ENCODE measurements at places on chromosomes 1 and 21.
A peak's percentile ranks its signal among the peaks of the same experiment; 100 is the strongest.

- no peak for DNase-seq
Observed at GRCh38 chr1:35556484-35557117, 602 bp downstream of the KIAA0319L start.

GRCh38 chr1:11944358-11944931 lies 9.9 kb downstream of the PLOD1 start:
- DNase-seq = no peak

DNA sequence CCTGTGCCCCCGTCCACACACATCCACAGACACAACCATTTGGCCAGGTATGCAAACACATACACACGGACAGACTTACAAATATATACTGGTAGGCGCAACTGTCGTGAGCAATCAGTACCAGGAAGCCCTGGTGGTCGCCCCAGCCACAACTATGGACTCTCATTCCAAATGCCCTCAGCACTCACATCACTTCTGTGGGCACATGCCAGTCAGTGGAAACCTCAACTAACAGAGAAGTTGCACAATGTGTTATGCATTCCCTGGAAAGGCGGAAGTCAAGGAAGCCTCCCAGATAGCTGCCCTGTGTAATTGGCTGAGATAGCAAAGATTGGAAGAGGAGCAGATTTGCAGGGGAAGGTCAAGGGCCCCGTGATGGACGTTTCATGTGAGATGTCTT lies 1.4 kb upstream of the HEYL start:
- no peak for DNase-seq

DNA sequence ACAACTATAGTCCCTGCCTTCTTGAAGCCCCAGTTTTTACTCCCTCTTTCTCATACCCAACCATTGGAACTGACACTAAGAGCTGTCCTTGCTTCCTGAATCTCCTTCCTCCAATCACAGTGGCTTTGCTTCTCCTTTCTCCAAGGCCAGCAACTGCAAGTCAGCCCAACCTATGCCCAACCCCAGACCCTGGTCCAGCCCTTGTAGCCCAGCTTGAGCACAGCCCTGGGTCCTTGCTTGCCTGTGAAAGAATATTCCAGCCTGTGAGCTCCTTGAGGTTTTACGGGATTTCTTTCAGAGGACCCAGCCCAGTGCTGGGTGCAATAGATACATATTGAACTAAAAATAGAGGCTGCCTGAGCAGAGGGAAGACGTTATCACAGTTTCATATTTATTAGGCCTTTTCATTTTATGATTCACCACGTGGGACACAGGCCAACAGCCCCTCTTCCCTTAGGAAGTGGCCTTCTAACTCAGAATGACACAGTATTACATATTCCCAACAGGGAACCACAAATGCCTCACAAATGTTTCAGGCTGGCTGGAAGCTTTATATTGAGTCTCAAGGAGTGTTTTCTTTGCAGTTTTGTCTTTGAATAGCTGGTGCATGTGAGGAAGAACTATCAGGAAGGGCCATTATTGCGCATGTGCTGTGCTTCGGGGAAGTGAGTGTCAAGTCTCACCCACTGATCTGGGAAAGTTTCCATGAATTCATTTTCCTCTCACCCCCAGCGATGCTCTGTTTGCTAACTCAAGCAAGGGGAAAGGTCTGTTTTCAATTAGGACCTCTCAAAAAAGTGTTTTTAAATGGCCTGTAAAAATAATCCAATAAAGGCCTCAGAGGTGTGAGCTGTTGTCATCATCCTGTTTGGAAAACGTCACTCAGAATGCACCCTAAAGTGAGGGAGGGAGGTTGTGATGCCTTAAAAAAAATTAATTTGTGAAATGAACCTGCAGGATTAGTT lies 92.3 kb upstream of the NFIA start:
- peak; percentile 73 for DNase-seq

GRCh38 chr1:192224396-192224795 lies 66.1 kb downstream of the RGS18 start:
- DNase-seq = no peak

Data from MG63 (cell line).